Kasumi-1 (cell line): ENCODE measurements at places on chromosomes 7 and 10.
A peak's percentile ranks its signal among the peaks of the same experiment; 100 is the strongest.

GRCh38 chr10:13120786-13121499 lies 21.0 kb downstream of the OPTN start:
- no peak for DNase-seq

- no peak for DNase-seq
Measured at GRCh38 chr7:130298544-130299326, 5.8 kb downstream of the CPA4 start.

DNA sequence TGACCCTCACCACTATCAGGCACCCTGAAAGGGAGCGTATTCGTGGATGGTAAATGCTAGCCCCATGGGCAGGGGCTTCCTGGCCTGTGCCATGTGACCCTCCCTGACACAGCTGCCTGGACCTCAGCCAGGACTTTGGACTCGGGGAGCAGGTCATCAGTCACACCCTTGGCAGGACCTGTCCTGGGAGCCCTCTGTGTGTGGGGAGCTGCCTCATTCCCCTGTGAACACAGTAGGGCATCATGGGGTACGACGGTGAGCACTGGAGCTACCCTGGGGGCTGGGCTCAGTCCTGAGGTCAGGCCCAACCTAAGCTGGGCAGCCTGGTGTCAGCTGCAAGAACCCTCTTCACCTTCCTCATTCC lies 129.3 kb upstream of the FAM20C start:
- DNase-seq: no peak

DNA sequence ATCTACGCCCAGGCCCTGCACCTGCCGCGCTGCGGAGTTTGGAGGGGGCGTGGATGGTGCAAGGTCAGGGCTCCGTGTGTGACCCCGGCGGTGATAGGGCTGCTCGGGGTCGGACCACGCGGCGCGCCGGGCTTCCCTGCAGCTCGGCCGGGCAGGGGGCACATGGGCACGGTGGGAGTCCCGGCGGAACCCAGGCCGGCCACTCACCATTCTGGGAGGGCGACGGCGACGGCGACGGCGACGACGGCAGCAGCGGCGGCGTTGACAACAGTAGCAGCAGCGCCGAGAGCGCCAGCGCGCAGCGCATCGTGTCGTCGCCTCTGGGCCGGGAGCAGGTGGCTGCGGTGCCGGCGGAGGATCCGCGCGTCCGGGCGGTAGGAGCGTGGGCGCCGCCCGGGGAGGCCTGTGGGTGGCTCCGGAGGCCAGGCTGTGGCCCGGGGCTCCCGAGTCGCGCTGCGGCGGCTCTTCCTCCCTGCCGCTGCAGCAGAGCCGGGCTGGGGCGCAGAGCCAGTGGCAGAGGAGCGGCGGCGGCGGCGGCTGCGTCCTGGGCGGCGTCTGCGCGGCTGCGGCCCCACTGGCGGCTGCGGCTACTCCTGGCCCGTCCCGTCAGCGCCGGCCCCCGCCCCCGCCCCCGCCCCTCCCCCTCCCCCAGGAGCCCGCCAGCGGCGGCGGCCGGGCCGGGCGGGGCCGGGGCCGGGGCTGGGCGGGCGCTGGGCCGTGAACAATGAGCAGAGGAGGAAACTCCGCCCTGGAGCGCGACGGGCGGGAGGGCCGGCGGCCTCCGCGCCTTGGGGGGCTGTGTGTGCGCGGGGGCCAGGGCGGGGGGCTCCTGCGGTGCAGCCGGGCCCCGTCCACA lies at the start of gene PODXL:
Gene PODXL (minus strand): TSS at position 576 of the 856 bp plus-strand sequence. CDS start 269 bp downstream, at position 307.
- peak; percentile 59 for DNase-seq
